ENCODE measurements at places on chromosomes 3 and 15.

- DNase-seq, result no peak
These were observed 2.2 kb downstream of the LRRN1 start for GRCh38 chr3:3801494-3801841.

- no peak for DNase-seq
These were observed 63.8 kb downstream of the MRPL46 start for GRCh38 chr15:88403351-88403791.

DNA sequence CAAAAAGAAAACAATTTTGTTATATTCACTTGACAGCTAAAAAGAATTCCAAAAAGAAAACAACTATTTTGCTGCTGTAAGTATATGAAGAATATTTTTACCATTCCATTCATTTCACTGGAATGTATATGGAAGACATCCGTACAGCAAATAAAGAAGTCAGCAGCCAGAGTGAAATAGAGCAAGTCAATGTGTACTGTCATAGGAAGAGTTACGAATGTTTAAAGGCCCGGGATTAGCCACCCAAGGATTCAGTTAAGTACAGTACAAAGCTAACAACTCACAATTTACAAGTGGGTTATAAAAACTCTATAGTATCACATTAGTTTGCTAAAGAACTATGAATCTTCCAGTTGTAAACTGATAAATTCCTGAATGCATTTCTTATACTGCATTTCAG is 14.4 kb upstream of the XXYLT1 start:
- no peak for DNase-seq

DNA sequence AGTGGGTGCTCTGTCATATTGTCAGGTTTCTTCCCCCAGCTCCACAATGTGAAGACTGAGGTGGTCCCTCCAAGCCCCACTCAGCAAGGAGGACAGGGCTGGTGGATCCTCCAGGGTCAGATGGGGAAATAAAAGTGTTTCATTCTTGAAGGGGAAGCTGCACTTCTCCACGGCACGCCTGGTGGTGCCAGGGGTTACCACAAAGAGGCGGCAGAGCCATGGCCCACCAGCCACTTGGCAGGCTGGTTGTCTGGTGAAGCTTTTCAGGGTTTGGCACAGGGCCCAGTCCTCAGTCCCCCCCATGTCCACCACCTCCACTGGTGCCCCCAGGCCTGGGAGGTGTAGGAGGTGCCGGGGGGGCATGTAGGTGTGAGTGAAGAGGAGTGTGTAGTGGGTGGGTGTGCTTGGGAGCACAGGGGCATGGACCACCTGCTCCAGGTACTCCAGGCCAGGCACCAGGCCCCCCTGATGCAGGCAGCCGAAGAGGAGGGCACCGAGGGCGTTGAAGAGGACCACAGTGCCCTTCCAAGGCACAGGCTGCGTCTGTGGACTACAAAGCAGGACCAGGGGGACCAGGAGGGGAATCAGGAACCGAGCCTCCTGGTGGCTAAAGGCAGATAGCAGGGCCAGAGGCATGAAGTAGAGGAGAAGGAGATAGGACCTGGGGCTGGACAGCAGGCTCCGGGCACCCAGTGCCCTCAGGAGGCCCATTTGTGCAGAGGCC is 5.0 kb upstream of the NCBP2 start:
- no peak for DNase-seq

DNA sequence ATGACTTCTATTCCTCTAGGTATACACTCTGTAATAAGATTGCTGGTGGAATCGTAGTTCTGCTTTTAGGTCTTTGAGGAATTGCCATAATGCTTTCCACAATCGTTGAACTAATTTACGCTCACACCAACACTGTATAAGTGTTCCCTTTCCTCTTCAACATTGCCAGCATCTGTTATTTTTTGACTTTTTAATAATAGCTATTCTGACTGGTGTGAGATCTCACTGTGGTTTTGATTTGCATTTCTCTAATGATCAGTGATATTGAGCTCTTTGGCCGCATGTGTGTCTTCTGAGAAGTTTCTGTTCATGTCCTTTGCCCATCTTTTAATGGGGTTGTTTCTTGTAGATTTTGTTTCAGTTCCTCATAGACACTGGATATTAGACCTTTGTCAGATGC is 12.8 kb downstream of the NXPE3 start:
- DNase-seq, result no peak

DNA sequence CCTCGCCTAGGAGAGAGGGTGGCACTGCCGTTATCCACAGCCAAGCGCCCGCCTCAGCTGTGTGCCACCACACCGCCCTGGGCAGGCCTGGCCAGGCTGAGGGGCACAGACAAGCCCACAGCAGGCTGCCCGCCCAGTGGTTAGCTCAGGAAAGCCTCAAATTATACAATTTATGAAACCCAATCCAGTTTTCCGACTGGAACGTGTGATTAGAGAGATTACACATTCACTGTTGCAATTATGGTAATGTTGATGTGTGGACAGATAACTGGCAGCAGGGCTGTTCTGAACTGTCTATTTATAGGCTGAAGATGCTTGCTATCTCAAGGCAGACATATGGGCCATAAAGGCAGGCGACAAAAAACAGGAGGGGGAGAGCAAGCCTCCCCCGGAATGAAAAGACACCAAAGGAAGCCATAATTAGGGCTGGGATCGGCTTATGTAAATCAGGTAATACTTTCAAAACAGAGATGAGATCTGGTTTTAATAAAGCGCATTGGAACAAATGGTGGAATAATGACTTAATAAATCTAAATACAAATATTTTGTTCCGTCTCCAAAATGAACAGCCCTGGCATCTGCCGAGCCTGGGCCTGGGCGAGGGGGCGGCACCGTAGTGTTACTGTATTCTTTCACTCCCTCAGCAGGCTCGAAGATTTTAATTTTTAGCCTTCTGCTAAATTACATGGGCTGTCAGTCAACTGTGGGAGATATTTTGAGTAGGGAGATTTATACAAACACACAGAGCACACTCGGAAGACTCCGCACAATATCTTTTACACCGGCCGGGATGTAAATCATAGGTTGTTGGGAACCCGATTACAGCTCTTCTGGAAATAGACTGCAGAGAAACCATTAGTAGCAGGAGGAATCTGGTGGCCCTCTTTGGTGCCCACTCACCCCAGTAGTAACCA is 103.1 kb upstream of the TLE3 start:
- DNase-seq, result no peak

- no peak for DNase-seq
These were observed 35.8 kb upstream of the SLC24A5 start for GRCh38 chr15:48084759-48085590.

All from hematopoietic multipotent progenitor cell treated with erythropoietin and hydrocortisone succinate and interleukin-3 and kit ligand, for 15 days (in vitro differentiated cells).